Fibroblast of mammary gland (primary cell): ENCODE measurements at places on chromosomes 2 and 18.

DNA sequence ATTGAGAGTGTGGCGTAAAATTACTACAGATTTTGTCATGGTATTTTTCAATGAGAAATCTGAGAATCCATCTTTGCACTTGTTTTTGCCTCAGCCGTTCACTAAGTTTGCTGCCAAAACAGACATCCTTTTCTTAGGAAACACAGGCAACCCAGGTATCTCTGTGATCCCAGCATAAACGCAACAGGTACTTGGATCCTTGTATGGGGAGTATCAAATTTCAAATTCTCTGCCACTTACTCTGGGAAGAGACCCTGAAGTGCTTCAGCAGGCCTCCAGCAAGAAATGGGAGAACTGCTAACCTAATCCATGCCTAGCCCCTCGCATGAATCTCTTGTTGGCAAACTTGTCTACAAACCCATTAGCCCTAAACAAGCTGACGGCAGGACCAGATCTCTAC, 83.1 kb downstream of the BCL11A start:
- no peak for DNase-seq

GRCh38 chr18:46071653-46072375, at the start of gene PSTPIP2:
Gene PSTPIP2, minus strand, starts transcription at chr18:46072260. Its CDS starts 72 bp downstream, at chr18:46072188.
- peak; percentile 42 for DNase-seq

DNA sequence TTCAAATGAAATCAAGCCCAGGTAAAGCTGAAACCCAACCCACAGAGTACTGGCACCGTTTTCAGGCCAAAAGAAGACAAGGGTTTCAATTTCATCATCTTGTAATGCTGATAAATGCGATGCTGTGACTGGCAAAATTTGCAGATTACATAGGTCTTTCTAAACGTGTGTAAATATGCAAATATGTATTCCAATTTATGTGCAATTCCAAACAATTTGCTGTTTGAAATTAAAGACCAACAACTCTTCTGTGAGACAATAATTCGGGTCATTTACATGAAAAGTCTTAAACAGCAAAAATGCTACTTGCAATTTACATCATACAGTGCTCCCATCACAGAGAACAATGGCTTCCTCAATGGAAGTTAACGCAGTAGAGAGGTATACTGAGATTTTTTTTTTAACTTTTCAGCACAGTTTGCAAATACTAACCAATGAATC, 2.8 kb upstream of the ZNF532 start:
- no peak for DNase-seq

DNA sequence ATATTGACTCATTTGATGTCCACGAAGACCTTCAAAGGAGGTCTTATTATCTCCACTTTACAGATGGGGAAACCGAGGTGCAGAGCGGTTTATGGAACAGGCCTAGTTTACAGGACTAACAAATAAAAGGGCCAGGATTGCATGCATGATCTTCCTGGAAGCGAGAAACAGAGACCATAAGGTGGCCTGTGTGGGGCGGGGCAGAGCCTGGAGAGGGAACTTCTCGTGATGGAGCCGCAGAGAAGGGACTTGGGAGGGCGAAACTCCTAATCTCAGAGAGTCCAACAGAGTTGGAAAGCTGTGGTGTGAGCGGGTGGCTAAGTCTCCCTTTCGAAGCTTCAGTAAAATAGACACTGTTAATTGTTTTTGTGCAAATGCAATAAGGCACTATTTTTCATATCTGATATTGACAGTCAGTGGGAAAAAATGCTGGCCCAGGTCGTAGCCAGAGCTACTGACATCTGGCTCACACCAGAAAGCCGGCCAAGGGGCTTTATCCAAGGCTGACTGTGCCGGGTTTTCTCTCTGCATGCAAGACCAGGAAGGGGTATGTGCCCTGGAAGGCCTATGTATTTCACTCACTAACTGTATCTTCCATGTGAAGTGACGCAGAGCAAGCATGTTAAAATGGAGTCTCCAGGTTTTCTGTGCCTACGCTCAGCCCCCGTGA, 4.5 kb downstream of the INPP5D start:
- DNase-seq: no peak

GRCh38 chr2:157777427-157777826, 98.7 kb downstream of the ACVR1 start:
- DNase-seq: peak; percentile 71

- DNase-seq: no peak
Observed at GRCh38 chr18:30652387-30652786, 390.2 kb downstream of the DSC3 start.

- DNase-seq: peak; percentile 83
Observed at GRCh38 chr18:3869848-3870247, 419.9 kb downstream of the TGIF1 start.
